Activated CD4-positive, alpha-beta T cell treated with anti-CD3 and anti-CD28 coated beads, Interleukin-2, amount 10 ng/mL, durations not matched to agents 24 days and 14 days (primary cell): ENCODE measurements at places on chromosomes 16 and 17. TPM values are rescaled to one million over a fixed set of nuclear protein-coding genes. Genes with fewer than 3 reads are reported as not detected.

DNA sequence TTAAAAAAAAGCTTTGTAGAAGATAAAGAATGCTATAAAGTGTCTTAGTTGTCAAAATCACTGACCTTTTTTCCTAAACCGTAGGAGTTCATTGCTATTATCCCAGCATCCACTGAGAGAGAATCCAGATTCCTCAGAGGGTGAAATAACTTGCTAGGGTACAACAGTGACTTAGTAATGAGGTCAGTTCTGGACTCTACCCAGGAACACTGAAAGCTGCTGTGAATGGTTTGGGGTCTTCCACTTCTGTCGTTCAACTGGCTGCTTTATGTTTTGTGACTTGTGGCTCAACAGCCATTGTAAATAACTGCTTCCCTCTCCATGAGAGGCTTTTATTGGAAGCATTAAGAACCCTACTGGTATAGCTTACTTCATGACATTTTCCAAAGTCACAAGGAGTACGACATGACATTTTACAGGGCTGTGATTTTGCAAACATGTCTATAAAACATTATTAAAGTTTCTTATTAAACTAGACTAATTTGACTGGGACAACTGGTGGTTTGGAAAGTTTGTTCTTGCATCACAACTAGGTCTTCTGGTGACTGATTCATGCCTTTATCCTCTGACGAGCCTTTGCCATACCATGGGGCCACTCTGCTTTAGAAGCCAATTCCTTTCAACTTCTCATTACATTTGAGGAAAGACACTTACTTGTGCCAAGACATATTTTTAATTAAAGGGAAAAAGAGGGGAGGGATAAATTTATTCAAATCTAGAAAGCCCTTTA, 92.2 kb upstream of the CDH11 start:
- H3K27me3 ChIP-seq = no peaks in the 10 kb centered on the region
- H3K36me3 ChIP-seq = no peaks in the 10 kb centered on the region
- no peak overlapping the region for H3K27ac ChIP-seq

GRCh38 chr17:27323538-27324215, 29.8 kb downstream of the WSB1 start:
- no peak for DNase-seq
- peaks cover 2% of the 10 kb centered on the region for H3K4me1 ChIP-seq

GRCh38 chr17:38729368-38729885, 714 bp upstream of the CISD3 start:
- peak overlapping the region; percentile 79 for H3K4me3 ChIP-seq
- no peaks in the 10 kb centered on the region for H3K27me3 ChIP-seq
- H3K4me1 ChIP-seq = peaks cover 69% of the 10 kb centered on the region
- no peak for DNase-seq
- H3K36me3 ChIP-seq = peaks cover 43% of the 10 kb centered on the region
- H3K27ac ChIP-seq = peak overlapping the region; percentile 95

The PKD1 gene
- 91.4 and 93.3 TPM in 2 replicates for total RNA-seq

- DNase-seq = no peak
- no peaks in the 10 kb centered on the region for H3K27me3 ChIP-seq
- H3K27ac ChIP-seq = no peak overlapping the region
- H3K36me3 ChIP-seq = no peaks in the 10 kb centered on the region
These were observed 606.8 kb downstream of the TOX3 start for GRCh38 chr16:51940183-51940582.

The MYH10 gene
- 14.1 and 19.4 TPM in 2 replicates for total RNA-seq

The TP53TG3B gene
- total RNA-seq = not detected in 2 replicates

The AHSP gene
- total RNA-seq = not detected in 2 replicates

DNA sequence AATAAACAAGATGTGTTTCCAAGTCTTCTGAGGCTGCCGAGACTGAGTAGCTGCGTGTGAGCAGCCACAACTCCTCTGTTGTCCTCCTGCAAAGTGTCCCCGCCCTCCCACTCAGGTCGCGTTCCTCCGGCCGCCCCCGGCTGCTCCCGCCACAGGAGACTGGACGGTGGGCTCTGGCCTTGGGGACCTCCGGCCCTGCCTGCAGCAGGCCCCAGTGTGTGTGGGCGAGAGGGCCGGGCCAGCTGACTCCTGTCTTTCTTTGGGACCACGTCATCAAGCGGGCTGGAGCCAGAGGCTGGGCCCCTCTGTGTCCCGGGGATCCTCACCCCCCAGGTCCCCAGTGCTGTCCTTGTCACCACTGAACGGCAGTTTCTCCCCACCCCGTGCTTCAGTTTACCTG, 175.3 kb downstream of the NPIPB11 start:
- H3K4me1 ChIP-seq = peaks cover 3% of the 10 kb centered on the region
- H3K4me3 ChIP-seq = no peak overlapping the region
- no peaks in the 10 kb centered on the region for H3K27me3 ChIP-seq

DNA sequence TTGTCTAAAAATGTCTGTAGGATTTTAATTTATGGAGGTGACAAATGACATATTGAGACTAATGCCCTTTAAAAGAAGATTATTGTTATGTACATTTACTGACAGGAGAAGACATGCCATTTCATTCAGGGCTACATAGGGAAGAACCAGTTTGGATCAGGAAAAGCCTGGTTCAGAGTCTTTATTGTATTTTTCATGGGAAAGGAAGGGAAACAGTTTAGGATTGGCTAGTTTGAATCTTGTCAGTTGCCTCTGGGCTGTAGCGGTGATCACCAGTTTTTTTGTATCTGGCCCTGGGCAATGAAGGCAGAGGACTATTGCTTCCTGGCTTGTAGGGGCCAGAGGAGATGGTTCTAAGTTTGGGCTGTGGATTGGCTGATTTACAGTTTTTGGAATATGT, 31.8 kb downstream of the NSRP1 start:
- peaks cover 2% of the 10 kb centered on the region for H3K4me1 ChIP-seq
- peaks cover 16% of the 10 kb centered on the region for H3K36me3 ChIP-seq
- DNase-seq = no peak
- no peaks in the 10 kb centered on the region for H3K27me3 ChIP-seq

The SPATA20 gene
- 21.6 and 22.4 TPM in 2 replicates for total RNA-seq

DNA sequence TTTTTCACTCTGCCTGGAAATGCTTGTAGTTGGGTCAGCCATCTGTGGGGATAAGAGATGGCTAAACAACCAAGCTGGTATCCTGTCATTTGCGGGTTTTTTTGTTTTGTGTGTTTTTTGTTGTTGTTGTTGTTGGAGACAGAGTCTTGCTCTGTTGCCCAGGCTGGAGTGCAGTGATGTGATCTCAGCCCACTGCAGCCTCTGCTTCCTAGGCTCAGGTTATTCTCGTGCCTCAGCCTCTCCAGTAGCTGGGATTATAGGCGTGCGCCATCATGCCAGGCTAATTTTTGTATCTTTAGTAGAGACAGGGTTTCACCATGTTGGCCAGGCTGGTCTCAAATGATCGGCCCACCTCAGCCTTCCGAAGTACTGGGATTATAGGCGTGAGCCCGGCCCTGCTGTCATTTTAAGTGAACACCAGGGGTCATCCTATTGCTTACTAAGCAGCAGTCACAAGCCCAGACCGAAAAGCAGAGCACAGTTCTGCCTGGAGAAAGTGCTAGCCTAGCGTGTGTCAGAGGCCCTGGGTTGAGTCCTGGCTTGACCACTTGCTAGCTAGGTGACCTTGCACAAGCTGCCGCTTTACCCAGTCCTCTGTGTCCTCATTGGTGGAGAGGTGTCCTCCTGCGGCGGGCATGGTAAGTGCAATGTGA, 4.6 kb downstream of the SMCR8 start:
- no peak overlapping the region for H3K27ac ChIP-seq
- H3K4me1 ChIP-seq = peaks cover 47% of the 10 kb centered on the region

- no peak for DNase-seq
- no peak overlapping the region for H3K4me3 ChIP-seq
- no peaks in the 10 kb centered on the region for H3K27me3 ChIP-seq
- no peak overlapping the region for H3K27ac ChIP-seq
- no peaks in the 10 kb centered on the region for H3K36me3 ChIP-seq
- H3K4me1 ChIP-seq = no peaks in the 10 kb centered on the region
These were observed 358.5 kb upstream of the ERCC4 start for GRCh38 chr16:13561291-13562070.

The C16orf92 gene
- total RNA-seq = not detected in 2 replicates

DNA sequence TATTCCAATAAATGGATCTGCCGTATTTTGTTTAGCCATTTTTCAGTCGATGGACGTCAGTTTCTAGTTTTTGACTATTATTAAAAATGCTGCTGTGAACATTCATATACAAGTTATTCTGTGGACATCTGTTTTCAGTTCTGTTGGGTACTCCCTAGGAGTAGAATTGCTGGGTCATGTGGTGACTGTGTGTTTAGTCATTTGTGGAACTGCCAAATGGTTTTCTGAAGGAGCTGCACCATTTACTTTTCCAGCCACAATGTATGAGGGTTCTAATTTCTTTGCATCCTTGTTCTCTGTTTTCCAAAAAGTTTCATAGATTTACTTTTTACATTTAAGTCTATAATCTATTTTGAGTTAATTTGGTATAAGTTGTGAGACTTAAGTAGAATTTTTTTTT, 29.5 kb downstream of the CYLD start:
- H3K27ac ChIP-seq = peak overlapping the region; percentile 30
- H3K4me3 ChIP-seq = no peak overlapping the region
- H3K36me3 ChIP-seq = peaks cover 78% of the 10 kb centered on the region
- DNase-seq = no peak

DNA sequence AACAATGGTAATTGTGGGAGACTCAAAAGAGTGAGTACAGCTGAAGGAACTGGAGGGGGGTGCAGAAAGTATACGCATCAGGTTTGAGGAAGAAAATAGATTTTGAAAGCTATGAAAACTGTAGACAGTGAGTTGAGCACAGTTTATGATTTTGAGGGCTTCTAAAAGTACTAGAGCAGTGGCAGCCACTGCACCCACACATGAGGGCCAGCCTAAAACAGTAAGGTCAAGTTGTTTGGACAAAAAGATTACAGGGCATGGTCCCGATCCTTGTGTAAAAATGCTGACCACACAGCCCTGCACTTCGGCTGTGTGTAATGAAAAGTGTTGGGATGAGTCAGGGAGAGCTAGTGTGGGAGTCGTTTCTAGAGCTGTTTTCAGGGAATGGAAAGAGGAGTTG, 2282.1 kb downstream of the TP53TG3F start:
- no peaks in the 10 kb centered on the region for H3K36me3 ChIP-seq
- DNase-seq = no peak

DNA sequence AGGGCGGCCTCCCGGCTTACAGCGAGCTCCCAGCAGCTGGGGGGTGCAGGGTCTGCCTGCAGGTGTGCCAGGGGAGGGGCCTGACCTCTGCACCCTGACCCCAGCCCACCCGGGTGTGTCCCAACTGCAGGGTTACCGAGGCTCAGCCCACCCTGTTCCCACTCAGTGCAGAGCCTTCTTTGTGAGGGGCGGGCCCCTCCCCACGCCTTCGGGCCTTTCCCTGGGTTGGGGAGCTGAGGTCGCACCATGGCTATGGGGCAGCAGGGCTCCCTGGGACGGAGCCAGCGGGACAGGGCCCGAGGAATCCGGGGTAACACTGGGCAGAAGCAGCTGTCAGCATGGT, 17.1 kb downstream of the CACNA1H start:
- DNase-seq = no peak
- H3K4me3 ChIP-seq = no peak overlapping the region
- H3K4me1 ChIP-seq = no peaks in the 10 kb centered on the region
- no peaks in the 10 kb centered on the region for H3K36me3 ChIP-seq
- no peak overlapping the region for H3K27ac ChIP-seq
- no peaks in the 10 kb centered on the region for H3K27me3 ChIP-seq

The TMEM107 gene
- total RNA-seq = 20.9 and 21.4 TPM in 2 replicates

The CHD9 gene
- 19.6 and 20.7 TPM in 2 replicates for total RNA-seq
